ENCODE measurements at places on chromosomes 2 and 18.

- H3K27me3 ChIP-seq: no peaks in the 10 kb centered on the region
- H3K36me3 ChIP-seq: no peaks in the 10 kb centered on the region
- H3K27ac ChIP-seq: no peak overlapping the region
- no peak overlapping the region for H3K4me3 ChIP-seq
Measured at GRCh38 chr18:3916082-3916481, 466.1 kb downstream of the TGIF1 start.

DNA sequence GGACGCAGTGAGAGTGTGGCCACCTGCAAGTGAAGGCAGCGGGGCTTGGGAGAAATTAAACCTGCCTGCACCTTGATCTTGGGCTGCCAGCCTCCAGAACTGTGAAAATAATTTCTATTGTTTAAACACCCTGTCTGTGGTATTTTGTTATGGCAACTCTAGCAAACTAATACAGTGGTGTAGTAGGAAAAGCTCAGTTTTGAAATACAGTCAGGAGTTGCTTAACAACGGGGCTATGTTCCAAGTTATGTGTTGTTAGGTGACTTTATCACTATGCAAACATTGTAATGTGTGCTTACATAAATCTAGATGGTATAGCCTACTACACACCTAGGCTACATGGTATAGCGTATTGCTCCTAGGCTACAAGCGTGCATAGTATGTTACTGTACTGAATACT lies 93.4 kb upstream of the FN1 start:
- DNase-seq: peak; percentile 87
- H3K4me1 ChIP-seq: peaks cover 7% of the 10 kb centered on the region
- no peak overlapping the region for H3K4me3 ChIP-seq
- H3K27ac ChIP-seq: no peak overlapping the region

- no peaks in the 10 kb centered on the region for H3K36me3 ChIP-seq
- H3K4me1 ChIP-seq: no peaks in the 10 kb centered on the region
- no peak overlapping the region for H3K27ac ChIP-seq
- no peaks in the 10 kb centered on the region for H3K27me3 ChIP-seq
Measured at GRCh38 chr2:171405546-171405945, 28.2 kb downstream of the METTL8 start.

DNA sequence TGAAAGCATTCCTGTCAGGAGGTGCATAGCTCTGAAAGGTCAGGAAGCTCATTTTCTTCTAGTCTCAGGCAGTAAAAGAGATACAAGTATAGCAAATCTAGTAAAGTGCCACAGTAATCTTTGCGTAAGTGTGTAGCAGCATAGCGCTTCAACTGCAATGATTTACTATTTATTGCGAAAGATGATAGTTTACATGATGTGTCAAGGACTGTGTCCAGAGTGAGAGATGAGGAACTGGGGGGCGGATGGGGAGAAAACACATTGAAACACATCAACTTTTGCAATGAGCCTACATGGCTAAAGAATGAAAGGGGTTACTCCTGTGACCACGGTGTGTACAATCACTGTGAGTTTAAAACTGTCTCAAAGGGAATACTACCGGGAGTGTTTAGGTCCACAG lies 644.4 kb downstream of the GALR1 start:
- no peak for DNase-seq
- H3K4me1 ChIP-seq: no peaks in the 10 kb centered on the region
- no peaks in the 10 kb centered on the region for H3K27me3 ChIP-seq
- no peak overlapping the region for H3K27ac ChIP-seq

GRCh38 chr2:28400921-28401320 lies 8.3 kb downstream of the FOSL2 start:
- DNase-seq: no peak
- no peak overlapping the region for H3K4me3 ChIP-seq
- H3K36me3 ChIP-seq: no peaks in the 10 kb centered on the region

- peak overlapping the region; percentile 35 for H3K27ac ChIP-seq
- H3K4me3 ChIP-seq: no peak overlapping the region
- H3K4me1 ChIP-seq: peaks cover 22% of the 10 kb centered on the region
- H3K36me3 ChIP-seq: no peaks in the 10 kb centered on the region
- no peak for DNase-seq
Measured at GRCh38 chr2:200376513-200377354, 70.2 kb downstream of the SPATS2L start.

DNA sequence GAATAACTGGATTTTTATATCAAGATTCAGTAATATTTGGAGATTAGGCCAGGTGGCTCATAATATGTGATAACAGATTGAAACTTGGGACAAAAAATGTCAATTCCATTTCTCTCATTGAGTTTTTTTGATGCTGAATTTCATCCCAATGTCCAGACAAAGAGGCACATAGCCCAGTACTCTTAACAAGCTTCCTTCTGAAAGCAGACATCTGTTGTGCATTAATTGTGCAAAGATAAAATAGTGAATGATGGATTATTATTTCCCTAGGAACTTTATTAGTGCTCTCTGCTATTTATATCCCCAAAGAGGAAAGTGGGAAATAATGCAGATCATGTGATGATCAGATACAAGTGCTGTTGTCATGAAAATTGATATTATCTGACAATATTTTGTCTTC lies 234.1 kb downstream of the CCDC102B start:
- no peaks in the 10 kb centered on the region for H3K27me3 ChIP-seq
- H3K27ac ChIP-seq: no peak overlapping the region
- no peaks in the 10 kb centered on the region for H3K4me1 ChIP-seq
- DNase-seq: no peak

Data from cardiac muscle cell (in vitro differentiated cells and primary cell).